Cortex of kidney (tissue), 1 donor: ENCODE measurements at places on chromosomes 1 and 21.

GRCh38 chr1:98675282-98675681 is 13.8 kb downstream of the SNX7 start:
- no peak for DNase-seq

GRCh38 chr1:177847843-177848242 is 122.0 kb downstream of the SEC16B start:
- DNase-seq, result no peak

GRCh38 chr1:159937054-159937750 is 8.2 kb downstream of the IGSF9 start:
- no peak for DNase-seq

- no peak for DNase-seq
These were observed 3.7 kb upstream of the UCK2 start for GRCh38 chr1:165823552-165824268.

- DNase-seq, result no peak
These were observed 23.8 kb downstream of the PTTG1IP start for GRCh38 chr21:44849616-44850130.

DNA sequence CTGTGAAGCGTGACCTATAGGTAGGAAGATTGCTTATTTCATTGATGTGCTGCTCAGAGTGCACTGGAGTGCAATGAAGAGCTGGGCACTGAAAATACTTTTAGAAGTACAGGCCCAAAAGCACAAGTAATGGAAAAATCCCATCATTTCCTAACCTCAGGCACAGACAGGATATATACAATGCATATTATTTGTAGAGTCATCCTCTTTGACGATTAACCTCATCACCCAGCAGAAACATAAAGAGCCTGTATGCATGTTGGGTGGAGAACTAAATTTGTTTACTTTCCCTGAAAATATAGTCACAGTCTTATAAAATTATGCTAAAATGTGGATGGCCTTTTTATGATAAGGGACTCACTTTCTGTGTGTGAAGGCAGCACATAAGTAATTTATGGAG is 98.1 kb downstream of the TNNI3K start:
- no peak for DNase-seq

GRCh38 chr1:40341491-40342380 is 24.6 kb upstream of the COL9A2 start:
- DNase-seq, result no peak

DNA sequence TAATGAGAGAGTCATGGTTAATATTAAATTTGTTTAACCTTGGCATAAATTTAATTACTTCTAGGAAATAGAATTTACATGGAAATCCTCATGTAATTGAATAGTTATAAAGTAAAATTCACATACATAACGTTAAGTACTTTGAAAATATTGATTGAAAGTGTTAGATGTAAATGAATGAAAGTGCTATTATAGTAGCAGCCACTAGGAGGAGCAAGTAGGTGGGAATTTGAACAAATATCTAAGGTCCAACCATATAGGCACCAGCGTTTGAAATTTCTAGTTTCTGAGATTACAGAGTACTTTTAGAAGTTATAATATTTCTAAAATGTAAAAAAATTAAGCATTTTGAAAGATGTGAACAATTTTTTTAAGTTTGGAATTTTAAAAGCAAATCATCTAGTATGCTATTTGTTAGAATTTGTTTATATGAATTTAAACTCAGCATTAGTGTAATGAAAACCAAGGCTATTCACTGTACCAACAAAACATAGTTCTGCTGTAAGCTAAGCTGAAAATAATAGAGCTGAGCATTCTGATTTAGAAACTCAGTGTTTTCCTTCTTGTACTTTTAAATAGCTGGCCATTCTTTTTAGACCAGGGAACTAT is 3.3 kb downstream of the B3GALT2 start:
- DNase-seq, result no peak

DNA sequence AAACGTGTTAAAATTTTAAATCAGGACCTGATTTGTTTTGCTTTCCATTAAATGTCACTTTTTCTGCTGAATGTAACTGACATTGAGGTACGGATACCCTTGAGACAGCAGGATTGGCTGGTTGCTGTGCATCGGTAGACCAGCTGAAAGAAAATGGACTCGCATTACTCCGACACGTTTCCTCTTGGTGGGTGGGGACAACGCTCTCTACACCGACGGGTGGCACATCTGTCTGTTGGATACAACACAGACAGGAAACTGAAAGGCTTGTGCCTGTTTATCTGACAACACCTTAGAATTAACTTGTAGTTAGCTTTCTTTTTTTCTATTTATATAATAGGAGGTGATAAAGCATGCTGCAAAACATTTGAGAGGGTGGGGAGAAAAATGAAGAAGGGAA is 19.4 kb downstream of the PRPF38A start:
- no peak for DNase-seq

DNA sequence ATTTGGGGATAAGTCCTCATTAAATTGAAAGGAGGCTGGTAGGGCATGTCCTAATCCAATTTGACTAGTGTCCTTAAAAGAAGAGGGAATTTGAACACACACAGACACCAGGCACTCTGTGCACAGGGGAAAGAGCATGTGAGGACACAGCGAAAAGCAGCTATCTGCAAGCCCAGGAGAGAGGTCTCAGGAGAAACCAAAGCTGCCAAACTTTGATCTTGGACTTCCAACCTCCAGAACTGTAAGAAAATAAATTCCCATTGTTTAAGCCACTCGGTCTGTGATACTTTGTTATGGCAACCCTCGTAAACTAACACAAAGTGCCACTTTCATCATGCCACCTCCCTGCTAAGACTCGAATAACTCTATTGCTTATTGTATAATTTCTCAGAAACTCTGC is 13.8 kb downstream of the PLA2G4A start:
- no peak for DNase-seq

DNA sequence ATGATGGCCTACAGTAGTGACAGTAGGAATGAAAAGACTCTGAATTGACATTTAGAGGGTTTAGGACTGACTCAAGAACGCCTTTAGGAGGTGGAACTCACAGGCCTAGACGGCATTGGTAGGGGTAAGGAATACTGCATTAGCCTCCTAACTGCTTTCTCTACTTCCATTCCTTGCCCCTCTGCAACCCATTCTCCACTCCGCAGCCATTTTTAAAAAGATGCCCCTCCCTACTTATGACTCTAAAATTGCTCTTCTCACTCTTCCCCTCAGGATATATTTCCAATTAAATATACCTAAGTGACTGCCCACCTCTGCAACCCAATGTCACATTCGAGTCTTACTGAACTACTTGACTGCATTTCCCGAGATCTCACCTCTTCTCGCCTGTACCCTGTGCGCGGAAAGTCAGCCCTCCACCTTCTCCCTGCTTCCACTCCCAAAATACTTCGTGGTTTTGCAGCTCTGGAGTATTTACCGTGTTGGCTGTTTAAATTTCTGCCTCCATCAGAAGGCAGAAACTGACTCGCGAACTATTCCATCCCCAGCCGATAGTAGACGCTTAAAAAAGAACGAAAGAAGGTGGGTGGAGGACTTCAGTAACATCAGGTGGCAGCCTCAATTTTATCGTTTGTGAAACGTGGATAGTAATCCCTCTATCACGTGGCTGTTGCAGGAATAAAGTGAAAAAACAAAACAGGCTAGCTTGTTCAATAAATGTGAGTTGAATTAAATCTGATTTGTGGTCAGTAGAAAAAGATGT is 1.1 kb upstream of the YBX1 start:
- no peak for DNase-seq

DNA sequence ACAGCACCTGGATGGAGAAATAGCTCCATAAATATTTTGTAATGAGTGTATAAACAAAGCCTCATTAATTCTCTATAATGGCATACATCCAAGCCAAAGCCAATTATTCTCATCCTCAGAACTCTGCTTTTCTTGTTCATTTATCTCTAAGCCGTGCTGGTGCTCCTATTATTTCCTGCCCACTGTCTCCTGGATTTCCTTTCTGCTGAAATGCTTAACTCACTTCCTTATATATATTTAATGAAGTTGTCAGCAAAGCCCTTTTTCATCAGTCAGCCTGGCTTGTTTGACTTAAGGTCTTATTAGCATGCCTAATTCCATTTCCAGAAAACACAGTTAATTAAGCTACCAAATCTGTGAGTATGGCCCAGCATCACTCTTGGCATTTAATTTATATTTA is 93.4 kb downstream of the SLC25A24 start:
- no peak for DNase-seq

DNA sequence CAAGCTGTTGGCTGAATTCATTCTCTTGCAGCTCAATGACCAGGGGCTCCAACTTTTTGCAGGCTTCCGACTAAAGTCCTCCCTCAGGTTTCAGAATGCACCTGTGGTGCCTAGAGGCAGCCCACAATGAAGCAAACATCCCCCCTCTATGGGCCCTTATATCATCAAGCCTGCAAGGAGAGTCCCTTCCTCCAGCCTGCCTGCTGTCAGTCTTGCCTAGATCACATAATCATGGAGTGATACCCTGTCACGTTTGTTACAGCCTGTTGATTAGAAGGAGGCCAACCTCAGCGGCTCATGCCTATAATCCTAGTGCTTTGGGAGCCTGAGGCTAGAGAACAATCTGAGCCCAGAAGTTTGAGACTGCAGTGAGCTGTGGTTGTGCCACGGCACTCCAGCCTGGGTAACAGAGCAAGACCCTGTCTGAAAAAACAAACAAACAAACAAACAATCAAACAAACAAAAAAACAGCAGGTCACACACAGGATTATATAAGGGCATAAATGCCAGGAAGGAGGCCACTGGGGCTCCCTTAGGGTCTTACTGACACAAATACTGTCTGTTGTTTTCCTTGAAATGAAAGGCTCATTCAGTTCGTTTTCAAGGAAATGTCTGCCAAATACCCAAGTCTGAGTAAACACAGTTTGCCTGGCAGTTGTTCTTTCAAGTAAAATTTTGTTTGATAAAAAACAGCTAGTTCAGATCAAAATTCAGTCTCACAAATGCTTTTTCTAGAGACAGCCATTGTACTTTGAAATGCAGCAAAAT is 4.7 kb upstream of the SPRR3 start:
- no peak for DNase-seq

DNA sequence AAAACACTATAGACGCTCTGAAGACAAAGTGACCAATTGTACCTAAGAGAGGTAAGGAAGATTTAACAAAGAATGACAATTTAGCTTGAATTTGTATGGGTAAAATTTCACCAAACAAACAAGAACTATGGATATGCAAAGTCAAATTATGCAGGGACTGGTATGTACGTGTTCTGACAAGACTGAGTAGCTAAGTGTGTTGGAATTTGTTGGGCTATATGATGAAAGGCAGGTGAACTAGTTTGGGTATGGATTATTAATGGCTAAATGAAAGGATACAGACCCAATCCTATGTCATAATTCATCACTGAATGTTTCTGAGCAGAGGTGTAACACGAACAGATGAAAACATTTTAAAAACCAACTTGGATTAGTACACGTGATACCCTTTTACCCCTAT is 7.6 kb downstream of the DNTTIP2 start:
- no peak for DNase-seq

- DNase-seq, result no peak
These were observed 102.5 kb upstream of the L1TD1 start for GRCh38 chr1:62092110-62092509.

DNA sequence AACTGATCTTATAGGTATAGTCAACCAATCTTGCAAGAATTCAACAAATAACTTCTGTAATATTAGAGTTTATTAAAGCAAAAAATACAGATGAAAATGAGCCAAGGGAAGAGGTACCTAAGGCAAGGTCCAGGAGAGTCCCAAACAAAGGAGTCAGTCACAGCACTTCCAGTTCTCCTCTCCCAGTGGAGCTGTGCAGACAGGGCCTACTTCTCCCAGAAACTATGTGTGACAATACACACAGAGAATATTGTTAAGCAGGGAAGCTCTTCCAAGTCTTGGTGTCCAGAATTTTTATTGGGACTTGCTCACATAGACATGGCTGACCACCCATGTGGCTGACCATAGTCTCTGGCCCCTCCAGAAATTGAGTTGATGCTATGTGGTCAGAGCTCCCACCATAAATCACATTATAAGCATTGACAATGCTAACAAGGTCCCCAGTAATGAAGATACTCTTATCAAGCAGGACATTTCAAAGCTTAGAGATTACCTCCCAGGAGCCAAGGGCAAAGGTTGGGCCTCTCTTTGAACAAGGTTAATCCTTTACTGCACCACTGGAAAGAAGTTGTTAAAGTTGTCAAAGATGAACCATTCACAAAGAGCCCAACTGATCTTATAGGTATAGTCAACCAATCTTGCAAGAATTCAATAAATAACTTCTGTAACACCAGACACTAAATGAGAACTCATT is 3.5 kb upstream of the CD244 start:
- DNase-seq, result no peak

- no peak for DNase-seq
These were observed 47.0 kb upstream of the SDC3 start for GRCh38 chr1:30955448-30956015.

DNA sequence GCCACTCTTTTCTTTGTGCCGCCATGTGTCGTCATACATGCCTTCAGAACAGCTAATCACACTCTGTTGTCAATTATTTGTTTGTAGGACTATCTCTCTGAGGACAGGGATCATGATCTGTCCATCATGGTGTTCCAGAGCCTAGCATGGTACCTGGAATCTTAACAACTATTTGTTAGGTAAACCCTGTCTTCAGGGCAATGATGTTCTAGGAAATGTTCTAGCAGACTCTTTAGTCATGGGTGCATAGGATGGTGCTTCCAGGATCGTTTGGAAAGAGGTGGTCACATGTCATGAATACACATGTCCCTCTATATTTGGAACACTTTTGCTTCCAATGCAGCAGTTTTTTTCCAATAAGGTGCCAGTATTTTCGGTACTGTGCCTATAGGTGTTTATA is 18.2 kb upstream of the KIAA0040 start:
- no peak for DNase-seq

GRCh38 chr1:202701200-202701599 is 9.1 kb downstream of the SYT2 start:
- DNase-seq, result no peak

- DNase-seq, result no peak
These were observed 529 bp downstream of the EGLN1 start for GRCh38 chr1:231421546-231421970.

DNA sequence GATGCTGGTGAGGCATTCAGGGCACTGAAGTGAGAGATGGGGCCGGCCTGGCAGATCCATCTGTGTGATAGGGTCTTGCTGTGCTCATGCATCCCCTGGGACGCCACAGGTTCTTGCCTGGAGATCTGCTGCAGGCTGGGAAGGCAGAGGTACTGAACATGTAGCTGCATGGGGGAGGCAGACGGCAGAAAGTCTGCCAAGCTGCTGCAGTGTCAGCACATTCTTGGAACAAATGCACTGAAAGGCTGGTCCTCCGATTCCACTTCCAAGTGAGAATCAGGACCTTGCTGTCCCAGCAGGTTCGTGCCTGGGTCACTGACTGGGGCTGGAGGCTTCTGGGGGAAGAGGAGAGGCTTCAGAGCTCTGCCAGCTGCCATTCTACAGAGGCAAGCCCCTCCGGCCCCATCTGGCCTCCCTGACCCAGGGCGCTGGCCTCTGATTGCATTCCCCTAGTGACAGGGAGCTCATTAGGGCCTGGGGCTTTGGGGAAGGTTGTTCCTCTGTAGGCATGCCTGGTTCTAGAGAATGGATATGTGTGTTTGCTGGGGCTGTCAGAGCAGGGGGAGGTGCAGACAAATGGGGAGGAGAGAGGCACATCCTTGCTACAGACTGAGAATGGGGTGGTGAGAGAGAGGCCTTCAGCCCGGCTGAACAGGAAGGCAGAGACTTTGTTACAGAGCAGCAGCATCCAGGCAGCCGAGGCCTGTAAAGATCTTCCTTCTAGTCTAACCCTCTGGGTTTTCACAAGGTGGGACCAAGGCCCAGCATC is 174.0 kb downstream of the TRABD2B start:
- DNase-seq, result no peak
